Stimulated activated CD4-positive, alpha-beta T cell treated with anti-CD3 and anti-CD28 coated beads, Interleukin-1b, Interleukin-23, amount 100 ng/mL, for 24 hours (primary cell): ENCODE measurements at places on chromosomes 1 and 21.

DNA sequence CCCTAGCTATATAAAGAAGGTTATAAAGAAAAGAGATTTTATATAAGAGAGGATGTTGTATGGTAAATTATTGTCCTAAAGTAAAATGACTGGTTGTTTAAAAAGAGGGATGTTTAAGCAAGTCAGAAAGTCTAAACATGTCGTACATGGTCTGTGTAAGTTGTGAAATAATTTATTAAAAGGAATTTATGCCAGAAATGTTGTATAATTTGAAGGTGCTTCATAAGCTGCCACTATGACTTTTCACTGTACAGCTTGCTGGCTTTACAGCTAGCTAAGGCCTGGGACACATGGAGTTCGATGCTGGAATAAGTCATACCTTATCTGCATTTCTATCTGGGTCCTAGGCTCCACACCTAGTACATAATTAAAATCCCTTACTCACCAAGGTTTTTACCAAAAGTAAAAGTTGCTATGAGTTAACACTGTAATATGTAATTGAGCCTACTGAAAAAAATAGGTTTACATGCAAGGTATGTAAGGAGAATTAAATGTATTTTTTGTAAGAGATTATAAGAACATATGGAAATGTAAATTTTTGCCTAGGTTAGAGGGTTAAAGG lies 59.0 kb upstream of the EDEM3 start:
- DNase-seq = no peak

DNA sequence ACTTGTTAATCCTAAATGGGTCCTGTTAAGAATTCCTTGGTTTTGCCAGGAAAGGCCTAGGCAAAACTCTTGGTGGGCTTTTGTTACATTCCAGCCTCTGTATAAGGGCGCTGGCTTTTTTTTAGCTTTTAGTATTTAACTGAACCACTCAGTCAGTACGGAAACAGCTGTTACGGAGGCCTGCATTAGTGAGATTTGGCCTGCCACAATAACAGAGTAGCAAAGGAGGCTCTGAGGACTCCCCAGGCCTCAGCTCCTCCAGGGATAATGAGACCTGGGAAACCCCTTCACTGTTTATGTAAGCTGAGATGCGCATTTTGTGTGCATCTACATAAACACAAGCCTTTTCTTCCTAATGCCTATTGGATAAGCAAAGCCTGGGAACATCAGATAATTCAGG lies 210.2 kb downstream of the APP start:
- no peak for DNase-seq

DNA sequence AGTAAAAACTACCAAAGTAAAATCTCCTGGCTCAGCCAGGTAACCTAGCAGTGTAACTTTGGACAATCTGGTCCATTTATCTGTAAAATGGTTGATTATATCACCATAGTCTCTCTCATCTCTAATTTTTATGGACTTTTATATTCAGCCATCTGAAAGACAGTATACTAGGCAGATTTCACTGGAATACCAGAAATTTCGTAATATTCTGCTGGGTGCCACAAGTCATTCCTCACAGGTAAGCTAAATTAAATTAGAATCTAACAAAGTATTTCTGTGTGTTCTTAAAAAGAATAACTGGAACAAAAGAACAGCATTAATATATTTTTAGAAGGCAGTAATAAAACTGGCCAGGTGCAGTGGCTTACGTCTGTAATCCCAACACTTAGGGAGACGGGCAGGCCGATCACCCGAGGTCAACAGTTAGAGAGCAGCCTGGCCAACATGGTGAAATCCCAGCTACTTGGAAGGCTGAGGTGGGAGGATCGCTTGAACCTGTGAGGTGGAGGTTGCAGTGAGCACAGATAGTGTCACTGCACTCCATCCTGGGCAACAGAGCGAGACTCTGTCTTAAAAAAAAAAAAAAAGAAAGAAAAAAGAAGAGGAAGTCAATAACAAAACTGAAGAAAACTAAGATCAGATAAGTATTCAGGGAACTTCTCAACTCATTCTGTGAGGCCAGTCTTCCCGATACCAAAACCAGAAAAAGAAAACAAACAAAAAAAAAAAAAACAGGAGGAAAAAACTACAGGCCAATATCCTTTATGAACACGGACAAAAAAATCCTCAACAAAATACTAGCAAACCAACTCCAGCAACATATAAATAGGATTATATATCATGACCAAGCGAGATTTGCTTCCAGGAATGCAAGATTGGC lies 35.9 kb downstream of the PIK3R3 start:
- no peak for DNase-seq

GRCh38 chr1:201335901-201336300 lies 41.6 kb downstream of the TNNT2 start:
- DNase-seq = no peak

DNA sequence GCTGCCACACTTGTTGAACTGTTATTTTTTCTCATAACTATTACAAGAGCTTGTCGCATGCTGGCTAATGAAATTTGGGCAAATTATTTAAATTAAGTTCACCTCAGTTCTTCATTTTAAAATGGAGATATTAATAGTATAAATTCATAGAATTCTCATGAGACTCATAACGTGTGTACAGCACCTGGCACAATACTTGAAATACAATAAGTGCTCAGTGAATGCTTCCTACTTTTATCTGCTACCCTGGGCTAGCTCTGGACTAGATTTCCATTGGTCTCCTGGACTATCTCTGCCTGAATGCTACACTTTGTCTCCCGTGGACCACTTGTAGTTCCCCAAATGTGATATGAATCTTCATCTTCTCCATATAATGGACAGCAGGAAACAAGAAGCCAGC lies 919 bp downstream of the SLAMF6 start:
- no peak for DNase-seq

DNA sequence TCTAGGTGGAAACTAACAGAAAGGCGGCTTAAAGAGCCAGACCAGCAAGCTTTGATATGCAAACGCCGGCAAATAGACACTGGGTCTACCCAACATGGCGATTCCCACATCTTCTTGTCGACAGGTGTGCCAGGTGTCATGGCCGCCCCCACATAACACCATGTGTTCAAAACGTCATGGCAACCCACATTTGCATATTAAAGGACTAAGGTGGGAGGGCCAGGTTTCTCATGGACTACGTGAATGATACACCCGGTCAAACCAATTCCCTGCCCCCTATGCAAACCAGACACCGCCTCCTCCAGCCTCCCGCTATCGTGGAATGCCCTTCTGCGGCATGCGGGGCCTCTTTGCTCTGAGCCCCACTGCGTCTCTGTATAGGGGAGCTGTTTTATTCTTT lies 41.3 kb downstream of the ICOSLG start:
- DNase-seq = no peak

DNA sequence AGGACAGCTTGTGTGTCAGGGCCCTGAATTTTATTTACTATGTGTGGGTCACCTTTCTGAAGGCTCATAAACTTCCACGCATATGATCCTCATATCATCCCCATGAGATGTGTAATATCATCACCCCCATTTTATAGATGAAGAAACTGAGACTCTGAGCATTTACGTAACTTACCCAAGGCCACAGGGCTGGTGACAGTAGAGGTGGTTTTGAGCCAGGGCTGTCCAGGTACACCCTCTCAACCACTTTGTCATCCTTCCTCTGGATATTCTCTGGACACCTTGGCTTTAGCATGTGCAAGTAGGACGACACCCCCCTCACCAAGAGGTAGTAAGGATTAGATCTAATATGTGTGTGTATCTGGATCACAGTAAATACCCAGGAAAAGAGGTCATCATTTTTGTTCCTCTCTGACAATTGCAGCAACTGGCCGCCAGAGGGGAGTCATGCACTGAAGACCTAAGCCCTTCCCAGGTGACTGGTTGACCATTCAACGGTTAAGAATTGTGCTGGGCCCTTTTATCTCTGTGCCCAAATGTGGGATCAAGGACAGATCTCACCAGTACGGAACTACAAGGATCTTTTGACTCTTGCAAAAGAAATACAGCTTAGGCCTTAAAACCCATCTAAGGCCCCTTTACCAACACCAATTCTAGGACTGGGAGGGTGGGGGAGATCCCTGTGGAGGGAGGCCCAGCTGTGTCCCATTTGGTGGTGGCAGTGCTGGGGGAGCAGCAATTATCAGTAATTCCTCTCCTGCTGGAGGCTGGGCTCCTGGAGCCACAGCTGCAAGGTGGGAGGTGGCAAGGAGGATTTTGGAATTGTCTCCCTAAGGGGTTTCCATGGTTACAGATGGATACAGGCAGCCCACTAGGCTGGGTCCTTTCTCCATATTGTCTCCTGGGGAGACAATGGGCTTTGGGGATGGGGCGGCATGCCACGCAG lies 13.7 kb upstream of the E2F2 start:
- DNase-seq = peak; percentile 57

DNA sequence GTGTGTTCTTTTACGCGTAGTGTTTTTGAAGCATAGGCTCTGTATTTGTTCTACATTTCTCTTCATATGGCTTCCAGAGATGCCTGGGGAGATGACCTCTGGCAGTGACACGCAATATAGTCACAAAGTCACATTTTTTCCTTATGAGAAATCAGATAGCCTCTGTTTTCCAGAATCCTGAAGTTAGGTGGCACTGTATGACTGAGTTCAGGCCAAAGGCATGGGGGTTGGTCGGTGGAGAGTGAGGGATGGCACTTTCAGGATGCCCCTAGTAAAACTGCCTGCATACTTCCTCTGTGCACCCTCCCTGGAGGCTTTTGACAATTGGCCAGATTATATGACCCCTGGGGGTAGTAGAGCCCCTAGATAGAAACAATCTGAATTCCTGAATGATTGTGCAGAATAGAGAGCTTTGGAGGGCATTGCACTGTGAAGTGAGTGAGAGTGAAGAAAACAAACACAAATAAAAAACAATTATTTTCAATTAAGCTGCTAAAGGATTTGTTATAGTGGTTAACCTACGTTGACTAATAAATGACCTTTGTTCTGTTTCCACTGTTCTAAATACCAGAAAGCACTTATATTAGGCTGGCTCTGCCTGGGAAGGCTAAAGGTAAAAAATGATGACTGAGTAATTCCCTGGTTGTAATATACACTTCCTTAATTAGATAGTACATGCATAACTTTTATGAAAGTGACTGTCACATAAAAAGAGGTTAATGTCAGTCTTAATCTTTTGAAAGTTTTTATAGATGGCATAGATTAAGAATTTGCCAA lies 1660.8 kb downstream of the PLA2G4A start:
- no peak for DNase-seq

DNA sequence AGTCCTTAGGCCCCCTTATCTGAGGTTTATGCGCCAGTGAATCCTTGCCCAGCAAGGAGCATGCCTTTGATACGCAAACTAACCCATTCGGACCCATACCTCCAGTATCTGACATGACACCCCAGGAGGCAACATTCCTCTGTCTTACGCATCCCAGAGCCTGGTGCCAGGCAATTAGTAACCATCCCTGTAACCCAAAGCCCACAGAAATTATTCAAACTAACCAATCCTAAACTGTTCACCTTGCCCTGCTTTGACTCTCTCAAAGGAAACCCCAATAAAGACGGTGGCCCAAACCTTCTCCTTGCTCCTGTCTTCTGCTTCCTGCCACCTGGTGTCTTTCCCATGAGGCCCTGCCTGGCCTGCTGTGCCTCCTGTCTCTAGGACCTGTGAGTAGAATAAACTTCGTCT lies 36.4 kb downstream of the ZNF496 start:
- DNase-seq = no peak

DNA sequence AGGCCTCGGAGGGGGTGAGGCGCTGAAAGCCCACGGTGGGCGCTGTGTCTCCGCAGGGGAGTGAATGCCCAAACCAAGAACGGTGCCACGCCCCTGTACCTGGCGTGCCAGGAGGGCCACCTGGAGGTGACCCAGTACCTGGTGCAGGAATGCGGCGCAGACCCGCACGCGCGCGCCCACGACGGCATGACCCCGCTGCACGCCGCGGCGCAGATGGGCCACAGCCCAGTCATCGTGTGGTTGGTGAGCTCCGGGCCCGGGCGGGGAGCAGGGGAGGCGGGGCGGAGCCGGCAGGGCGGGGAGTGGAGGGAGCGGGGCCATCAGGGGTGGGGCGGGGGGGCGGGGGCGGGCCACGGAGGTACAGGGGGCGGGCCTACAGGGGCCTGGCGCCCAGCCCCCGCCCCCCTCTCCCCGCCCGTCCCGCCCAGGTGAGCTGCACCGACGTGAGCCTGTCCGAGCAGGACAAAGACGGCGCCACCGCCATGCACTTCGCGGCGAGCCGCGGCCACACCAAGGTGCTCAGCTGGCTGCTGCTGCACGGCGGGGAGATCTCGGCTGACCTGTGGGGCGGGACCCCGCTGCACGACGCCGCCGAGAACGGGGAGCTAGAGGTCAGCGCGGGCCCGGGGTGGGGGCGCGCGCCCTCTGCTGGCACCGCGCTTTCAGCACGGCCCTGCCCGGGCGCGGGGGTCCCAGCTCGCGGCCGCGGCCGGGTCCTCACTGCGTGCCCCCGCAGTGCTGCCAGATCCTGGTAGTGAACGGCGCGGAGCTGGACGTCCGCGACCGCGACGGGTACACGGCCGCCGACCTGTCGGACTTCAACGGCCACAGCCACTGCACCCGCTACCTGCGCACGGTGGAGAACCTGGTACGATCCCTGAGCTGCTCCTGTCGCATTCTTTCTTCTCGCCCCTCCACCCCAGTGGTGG lies 15.9 kb downstream of the ESPN start:
- DNase-seq = peak; percentile 48

- DNase-seq = no peak
Measured at GRCh38 chr1:21489146-21489545, 20.1 kb upstream of the ALPL start.

GRCh38 chr1:6343506-6344405 lies 49.8 kb downstream of the ACOT7 start:
- peak; percentile 41 for DNase-seq

DNA sequence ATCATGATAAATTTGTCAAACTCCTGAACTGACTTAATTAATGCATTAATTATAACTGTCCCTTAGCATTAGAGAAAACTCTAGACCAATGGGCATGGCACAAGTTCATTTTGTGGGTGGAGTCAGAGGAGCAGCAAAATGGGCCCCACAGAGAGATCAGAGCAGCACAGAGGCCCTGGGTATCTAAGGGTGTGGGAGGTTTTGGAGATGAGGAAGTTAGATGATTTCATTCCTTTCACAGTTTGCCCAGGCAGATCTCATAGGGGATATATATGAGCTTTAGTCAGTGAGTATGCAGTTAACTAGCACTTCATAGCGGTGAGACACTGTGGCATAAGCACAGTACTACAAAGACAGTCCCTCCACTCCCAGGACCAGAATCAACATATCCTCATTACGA lies 117.3 kb downstream of the MAB21L3 start:
- no peak for DNase-seq

DNA sequence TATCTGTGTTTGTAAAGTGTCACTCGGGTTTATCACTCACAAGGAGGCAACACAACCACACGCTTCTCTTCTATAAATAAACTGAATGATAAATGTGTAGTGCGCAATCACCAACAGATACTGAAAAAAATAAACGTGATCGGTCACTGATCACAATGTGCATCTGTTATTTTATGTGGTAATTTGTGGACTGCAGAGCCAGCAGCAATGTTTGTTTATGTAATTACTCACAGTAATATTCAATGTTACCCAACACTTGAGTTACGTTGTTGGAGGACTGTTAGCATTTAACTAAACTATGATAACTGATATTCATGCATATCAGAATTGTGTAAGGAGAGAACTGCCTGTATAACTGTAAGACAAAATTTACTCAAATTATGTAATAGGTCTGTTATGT lies 129.6 kb downstream of the USH2A start:
- DNase-seq = no peak
